ENCODE measurements at places on chromosomes 6 and 20.

DNA sequence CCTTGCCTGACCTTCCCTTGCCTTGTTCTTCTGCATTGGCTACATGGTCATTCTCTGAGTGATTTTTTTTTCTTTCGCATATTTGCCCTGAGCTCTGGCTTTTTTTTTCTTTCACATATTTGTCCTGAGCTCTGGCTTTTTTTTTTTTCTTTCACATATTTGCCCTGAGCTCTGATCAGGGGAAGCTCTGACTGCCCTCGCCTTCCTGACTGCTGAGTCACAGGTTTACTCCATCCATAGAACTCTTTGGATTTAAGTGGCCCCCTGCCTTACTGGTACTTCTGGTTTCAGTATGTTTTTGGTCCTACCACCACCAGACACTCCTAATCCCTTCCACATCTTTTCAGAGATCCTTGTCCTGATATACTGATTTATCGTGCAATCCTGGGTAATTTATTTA lies 201.1 kb downstream of the OGFRL1 start:
- no peak for DNase-seq

GRCh38 chr6:168196881-168197635 lies 118.0 kb upstream of the FRMD1 start:
- DNase-seq = peak; percentile 77

DNA sequence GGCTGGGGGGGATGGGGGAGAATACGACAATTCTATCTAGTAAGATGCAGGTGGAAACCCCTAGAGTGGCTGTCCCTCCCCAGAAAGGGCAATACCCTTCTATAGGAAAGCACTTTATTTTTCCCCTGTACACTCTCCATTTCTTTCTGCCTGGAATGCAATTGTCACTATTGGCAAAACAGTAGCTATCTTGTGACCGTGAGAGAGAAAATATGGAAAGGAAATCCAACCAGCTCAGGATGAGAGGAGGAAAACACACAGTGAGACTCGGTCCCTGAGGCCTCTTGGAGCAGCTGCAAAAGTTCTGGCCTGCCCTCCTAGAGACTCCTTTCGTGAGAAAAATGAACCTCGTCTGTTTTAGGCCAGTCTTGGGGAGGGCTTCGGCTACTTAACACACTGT lies 43.4 kb downstream of the FAM50B start:
- DNase-seq = no peak

DNA sequence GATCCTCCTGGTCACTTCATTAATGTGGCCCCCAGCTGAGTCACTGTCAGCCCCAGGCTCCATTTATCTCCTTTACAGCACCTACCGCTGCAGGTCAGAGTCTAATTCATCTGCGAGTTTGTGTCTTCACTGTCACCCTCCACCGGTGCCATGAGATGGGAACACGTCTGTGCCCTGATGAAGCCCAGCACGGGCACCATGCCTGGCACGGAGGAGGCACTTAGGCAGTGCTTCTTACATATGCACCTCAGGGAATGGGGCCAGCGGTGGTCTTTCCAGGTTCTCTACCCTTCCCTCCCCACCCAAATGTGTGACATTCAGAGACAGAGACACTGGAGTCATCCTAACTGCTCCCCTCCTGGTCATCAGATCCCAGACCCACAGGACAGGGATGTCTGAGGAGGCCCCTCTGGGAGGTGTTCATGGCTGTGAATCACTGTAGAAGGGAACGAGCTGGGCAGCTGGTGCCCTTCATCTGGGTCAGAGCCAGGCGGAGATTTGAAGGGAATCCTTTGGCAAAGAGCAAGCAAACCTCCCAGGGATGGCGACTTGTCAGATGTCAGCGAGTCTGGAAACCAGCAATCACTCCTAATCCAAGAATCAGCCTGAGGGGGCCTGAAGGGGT lies 364.6 kb downstream of the PREX1 start:
- no peak for DNase-seq

DNA sequence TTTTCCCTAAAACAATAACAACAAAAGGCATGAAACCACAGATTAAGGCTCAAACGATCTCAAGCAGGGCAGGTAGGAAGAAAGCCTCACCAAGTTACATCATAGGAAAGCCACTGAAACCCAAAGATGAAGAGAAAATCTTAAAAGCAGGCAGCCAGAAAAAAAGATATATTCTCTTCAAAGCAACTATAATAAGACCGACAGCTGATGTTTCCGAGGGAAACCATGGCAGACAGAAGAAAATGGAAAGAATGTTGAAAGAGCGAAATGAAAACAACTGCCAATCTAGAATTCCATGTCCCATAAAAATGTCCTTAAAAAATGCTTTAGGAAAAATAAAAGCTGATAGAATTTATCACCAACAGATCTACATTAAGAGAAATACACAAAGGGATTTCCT lies 161.5 kb upstream of the THBS2 start:
- no peak for DNase-seq

DNA sequence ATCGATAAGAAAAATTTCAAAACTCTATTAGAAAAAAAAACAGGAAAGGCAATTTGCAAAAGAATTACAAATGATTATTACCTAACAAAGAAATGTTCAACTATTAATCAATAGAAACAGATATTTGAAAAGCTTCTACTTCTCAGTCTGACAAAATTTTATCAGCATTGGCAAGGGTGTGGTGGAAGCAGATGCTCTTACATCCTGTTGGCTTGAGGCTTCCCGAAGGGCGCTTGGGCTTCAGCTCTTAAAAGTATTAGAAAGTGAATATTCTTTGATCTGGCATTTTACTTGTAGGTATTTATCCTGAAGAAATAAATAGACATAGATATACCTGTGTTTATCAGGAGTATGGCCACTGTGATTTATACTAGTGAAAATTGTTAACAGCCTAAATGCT lies 38.7 kb downstream of the SLC35D3 start:
- DNase-seq = no peak

GRCh38 chr20:32201296-32201976 lies 6.1 kb downstream of the PLAGL2 start:
- DNase-seq = no peak
